Neural crest cell (in vitro differentiated cells): ENCODE measurements at places on chromosomes 7 and 10. TPM values are rescaled to one million over a fixed set of nuclear protein-coding genes. Genes with fewer than 3 reads are reported as not detected.

GRCh38 chr7:117731455-117731854 lies 141.8 kb downstream of the CTTNBP2 start:
- no peak for DNase-seq

DNA sequence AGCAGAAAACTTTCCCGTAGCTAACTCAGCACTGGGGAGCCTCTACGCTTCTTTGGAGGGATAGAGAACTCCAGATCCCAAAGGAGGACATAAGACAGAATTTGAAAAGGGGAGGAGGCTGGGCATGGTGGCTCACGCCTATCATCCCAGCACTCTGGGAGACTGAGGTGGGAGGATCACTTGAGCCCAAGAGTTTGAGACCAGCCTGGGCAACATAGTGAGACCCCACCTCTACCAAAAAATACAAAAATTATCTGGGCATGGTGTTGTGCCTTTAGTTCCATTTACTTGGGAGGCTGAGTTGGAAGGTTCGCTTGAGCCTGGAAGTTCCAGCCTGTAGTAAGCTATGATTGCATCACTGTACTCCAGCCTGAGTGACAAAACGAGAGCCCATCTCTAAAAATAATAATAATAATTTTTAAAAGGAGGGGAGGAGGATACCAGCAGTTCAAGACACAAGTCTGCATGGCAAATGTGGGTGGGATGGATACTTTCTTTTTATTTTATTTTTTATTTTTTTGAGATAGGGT lies 165.9 kb upstream of the SH2B2 start:
- DNase-seq: no peak

GRCh38 chr7:117350027-117350426 lies 27.2 kb upstream of the WNT2 start:
- DNase-seq: no peak

DNA sequence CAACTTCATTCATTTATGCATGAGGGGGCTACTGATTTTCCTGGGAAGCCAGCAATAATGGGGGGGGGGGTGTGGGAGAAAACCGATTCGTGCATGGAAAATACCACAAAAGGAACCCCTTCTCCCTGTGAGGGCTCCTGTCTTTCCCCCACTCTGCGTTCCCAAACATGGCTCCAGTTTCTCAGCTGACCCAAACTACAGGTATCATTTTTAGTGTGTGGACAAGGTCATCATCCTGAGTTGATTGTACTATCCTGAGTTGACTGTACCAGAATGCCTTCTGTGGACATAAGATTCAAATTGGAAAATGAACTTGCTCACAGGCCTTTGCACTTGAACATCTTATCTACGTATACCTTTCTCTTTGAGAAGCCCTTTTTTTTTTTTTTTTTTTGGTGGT lies 49.9 kb downstream of the ZRANB1 start:
- no peak for DNase-seq

DNA sequence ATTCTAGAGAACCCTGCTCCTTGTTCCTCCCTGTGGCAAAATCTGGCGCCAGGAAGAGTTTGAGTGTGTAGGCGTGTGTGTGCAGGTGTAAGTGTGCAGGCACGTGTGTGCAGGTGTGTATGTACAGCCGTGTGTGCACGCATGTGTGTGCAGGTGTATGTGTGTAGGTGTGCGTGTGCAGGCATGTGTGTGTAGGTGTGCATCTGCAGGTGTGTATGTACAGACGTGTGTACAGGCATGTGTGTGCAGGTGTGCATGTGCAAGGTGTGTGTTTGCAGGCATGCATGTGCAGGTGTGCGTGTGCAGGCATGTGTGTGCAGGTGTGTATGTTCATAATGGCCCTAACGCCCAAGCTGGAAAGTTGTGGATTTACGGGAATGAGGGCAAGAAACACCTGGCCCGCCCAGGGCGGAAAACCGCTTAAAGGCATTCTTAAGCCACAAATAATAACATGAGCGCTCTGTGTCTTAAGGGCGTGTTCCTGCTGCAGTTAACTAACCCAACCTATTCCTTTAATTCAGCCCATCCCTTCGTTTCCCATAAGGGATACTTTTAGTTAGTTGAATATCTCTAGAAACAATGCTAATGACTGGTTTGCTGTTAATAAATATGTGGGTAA lies 34.1 kb downstream of the KCTD7 start:
- DNase-seq: no peak

- no peak for DNase-seq
Observed at GRCh38 chr10:1698185-1698584, 39.1 kb downstream of the ADARB2 start.

DNA sequence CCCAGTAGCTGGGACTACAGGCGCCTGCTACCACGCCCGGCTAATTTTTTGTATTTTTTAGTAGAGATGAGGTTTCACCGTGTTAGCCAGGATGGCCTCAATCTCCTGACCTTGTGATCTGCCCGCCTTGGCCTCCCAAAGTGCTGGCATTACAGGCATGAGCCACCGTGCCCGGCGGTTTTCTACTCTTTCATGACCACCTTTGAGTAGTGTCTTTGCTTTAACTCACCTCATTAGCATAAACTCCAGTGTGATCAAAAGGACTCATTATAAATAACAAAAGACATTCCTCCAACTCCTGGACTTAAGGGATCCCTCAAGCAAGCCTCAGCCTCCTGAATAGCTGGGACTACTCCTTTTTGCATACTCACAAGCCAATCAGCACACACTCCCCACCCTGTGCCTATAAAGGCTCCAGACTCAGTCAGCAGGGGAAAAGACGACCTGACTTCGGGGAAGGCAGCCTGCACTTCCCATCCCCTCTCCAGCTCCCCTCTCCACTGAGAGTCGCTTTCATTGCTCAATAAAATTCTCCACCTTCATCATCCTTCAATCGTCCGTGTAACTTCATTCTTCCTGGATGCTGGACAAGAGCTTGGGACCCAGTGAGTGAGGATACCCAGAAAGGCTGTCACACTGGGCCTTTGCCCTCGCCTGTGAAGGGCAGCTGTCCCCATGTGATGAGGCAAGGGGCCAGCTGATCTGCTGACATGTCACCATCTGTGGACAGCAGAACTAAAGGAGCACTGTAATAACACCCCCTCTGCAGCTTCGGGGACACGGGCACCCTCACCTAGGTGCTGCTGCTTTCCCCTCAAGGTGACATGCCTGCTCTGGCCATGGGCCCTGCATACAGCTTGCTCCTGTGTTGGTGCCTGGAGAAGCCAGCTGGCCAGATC lies 35.0 kb upstream of the EIF4H start:
- no peak for DNase-seq

GRCh38 chr7:5408777-5409176 lies 14.9 kb downstream of the TNRC18 start:
- no peak for DNase-seq

DNA sequence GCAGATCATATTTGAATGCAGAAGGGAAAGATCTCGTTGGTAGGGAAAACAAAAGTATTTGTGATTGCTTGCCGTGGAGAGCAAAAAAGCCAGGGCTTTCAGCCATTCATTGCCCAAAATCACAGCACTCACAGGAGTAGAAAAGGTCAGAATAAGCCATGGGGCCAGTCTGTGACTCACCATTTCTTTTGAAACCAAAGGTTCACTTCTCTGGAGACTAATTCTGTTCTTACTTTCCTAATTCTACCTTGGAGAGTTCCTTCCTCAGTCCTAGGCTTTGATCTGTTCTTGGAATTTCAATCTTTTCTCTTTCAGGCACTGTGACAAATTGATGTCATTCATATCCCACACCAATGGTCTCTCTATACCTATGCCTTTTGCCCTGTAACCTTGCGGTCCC lies 54.1 kb upstream of the FAM180A start:
- DNase-seq: no peak

Gene REPIN1
- 212 and 224 TPM in 2 replicates for total RNA-seq

Gene ASIC3
- 4.7 and 6.0 TPM in 2 replicates for total RNA-seq

Gene PDZD7
- total RNA-seq: 0.50 and 0.68 TPM in 2 replicates

Gene WNT8B
- 3.8 and 4.2 TPM in 2 replicates for total RNA-seq

Gene CCDC146
- 3.2 and 6.4 TPM in 2 replicates for total RNA-seq
